Pancreas (tissue), 10 donors: ENCODE measurements at places on chromosomes 11 and 22. TPM values are rescaled to one million over a fixed set of nuclear protein-coding genes. Genes with fewer than 3 reads are reported as not detected.

The RFPL1 gene
- not detected for total RNA-seq

The GPR152 gene
- not detected for total RNA-seq

The CNTF gene
- total RNA-seq = 0.51 TPM

The SEC14L6 gene
- 1.8 TPM for total RNA-seq

The OR8B2 gene
- total RNA-seq = not detected

DNA sequence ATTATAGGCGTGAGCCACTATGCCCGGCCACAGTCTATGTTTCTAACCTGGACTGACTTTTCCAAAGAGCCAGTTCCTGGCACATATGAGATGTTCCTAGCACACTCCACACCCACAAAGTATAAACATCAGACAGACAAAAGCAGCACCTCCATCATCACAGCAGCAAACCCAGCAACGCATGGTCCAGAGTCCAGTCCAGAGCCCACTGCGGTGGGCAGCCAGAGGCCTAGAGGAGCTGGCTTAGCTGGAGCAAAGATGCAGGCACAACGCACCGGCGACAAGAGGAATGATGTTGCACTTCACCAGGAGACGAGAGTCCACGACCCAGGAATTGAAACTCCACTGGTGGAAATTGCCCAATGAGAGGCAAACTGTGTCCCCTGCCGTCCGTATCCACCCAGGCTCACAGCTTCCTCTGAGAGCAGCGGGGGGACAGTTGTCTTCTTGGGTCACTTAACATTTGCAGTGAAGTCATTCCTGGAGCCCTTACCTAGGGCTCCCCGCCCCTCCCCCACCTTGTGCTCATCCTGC is 36.6 kb downstream of the RPS6KA4 start:
- no peak overlapping the region for H3K4me3 ChIP-seq
- H3K36me3 ChIP-seq = no peaks in the 10 kb centered on the region
- no peak for DNase-seq

- H3K27ac ChIP-seq = no peak overlapping the region
- H3K4me1 ChIP-seq = no peaks in the 10 kb centered on the region
- no peaks in the 10 kb centered on the region for H3K36me3 ChIP-seq
- H3K27me3 ChIP-seq = no peaks in the 10 kb centered on the region
- no peak overlapping the region for H3K4me3 ChIP-seq
Measured at GRCh38 chr11:12329797-12330196, 47.6 kb upstream of the PARVA start.

- no peak overlapping the region for H3K4me3 ChIP-seq
- H3K4me1 ChIP-seq = no peaks in the 10 kb centered on the region
- no peaks in the 10 kb centered on the region for H3K36me3 ChIP-seq
- DNase-seq = no peak
- H3K27ac ChIP-seq = no peak overlapping the region
Measured at GRCh38 chr11:119641983-119642745, 86.8 kb downstream of the NECTIN1 start.

GRCh38 chr11:129283141-129283540 is 91.0 kb upstream of the ARHGAP32 start:
- peaks cover 28% of the 10 kb centered on the region for H3K4me1 ChIP-seq
- H3K36me3 ChIP-seq = no peaks in the 10 kb centered on the region

DNA sequence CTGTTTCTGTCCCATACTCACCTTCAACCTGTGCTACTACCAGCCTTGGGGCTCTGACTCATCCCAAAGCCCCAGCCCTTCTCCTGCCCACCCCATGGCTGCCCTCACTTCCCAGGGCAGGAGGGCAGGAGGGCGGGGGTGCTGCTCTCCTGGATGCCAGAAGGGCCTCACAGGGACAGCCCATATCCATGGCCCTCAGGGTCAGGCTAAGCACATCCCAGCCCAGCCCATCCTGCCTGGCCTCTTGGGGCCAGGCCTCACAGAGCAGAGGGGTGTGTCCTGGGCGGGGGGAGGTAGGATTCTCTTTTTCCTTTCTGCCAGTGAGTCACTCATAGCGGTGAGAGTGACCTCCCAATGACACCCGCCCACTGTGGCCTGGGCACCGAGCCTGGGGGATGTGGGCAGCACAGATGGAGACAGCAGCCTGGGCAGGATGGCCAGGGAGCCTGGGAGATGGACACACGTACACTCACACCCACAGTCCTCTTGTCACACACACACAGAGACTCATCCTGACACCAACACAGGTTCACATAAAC is 2.4 kb downstream of the LTBP3 start:
- peak; percentile 65 for DNase-seq
- H3K27me3 ChIP-seq = no peaks in the 10 kb centered on the region
- peak overlapping the region; percentile 4 for H3K27ac ChIP-seq

- H3K4me3 ChIP-seq = no peak overlapping the region
- H3K27ac ChIP-seq = no peak overlapping the region
- H3K36me3 ChIP-seq = no peaks in the 10 kb centered on the region
Measured at GRCh38 chr11:45621588-45621987, 43.8 kb downstream of the CHST1 start.

DNA sequence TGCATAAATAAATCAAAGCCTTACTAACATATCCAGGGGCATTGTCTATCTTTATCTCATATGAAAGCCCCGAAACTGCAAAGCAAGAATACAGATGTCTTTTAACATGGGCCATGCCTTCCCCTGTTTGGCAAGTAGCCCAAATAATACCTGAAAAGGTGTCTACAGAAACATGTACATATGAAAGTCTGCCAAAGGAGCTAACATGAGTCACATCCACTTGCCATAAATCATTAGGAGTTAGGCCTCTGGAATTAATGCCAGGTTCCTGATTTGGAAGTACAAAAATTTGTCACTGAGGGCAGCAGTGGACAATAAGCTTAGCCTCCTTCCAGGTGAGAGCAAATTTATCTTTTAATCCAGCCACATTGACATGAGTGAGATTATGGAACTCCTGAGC is 85.5 kb upstream of the PGR start:
- no peak overlapping the region for H3K27ac ChIP-seq
- no peaks in the 10 kb centered on the region for H3K4me1 ChIP-seq
- H3K27me3 ChIP-seq = no peaks in the 10 kb centered on the region
- no peaks in the 10 kb centered on the region for H3K36me3 ChIP-seq
- no peak overlapping the region for H3K4me3 ChIP-seq

DNA sequence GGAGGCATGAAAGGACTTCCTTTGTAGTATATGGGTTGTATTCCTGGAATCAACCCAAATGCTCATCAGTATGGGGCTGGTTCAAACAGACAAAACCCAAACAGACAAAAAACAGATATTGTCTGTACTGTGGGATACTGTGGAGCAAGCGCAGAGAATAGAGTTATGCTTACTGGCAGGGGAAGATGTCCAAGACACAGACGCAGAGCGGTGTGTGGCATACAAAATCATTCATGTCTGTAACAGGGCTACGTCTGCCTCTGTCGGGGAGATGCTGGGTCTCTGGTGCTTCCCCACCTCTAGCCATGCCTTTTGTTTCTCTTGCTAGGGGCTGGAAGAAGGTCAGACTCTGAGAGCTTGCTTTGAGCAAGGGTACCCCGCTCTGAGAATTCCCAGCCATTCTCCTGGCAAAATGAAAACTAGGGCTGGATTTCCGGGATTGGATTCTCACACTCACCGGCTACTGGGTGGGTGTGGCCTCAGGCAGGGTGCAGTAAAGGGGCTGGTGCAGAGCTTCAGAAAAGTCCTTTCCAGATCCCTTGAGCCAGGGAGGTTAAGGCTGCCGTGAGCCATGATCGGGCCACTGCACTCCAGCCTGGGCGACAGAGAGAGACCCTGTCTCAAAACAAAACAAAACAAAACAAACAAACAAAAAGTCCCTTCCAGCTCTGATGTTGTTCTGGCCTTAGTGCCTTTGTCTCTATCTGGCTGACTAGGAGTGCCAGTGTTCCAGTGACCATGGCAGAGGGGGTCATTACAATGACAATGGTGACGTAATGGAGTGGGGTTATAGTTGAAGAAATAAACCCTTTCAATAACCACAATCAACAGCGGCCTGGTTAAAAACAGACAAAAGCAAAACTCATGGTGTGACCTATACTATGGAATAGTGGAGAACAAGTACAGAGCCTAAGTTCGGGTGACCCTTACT is 2.9 kb upstream of the ABCC8 start:
- H3K36me3 ChIP-seq = no peaks in the 10 kb centered on the region
- no peak overlapping the region for H3K27ac ChIP-seq

DNA sequence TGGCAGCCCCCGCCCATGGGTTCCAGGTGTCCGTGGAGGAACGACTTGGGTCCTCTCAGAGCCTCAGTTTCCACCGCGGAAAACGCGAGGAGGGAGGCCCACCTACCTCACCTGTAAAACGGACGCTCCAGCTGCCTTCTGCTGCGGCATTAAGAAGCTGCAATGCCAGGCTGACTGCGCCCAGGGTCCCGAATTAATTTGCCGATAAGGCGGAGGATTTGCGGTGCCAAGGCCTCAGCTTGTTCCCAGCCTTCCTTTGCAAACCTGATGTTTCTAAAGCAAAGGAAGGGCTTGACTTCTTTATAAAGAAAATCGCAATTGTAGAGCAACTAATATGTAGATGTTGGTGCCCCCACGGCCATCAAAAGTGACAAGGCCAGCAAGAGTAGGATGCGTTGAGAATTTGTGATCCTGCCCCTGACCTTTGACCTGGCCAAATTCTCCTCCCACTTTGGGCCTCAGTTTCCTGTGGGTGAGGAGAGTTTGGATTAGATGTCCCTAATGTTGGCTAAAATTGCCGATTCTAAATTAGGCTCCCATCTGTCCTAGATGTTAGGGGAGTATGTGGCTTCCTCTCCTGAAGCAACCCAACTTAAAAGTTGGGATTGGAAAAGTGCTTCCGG is 849 bp upstream of the TCF20 start:
- no peak overlapping the region for H3K27ac ChIP-seq
- H3K27me3 ChIP-seq = no peaks in the 10 kb centered on the region
- H3K36me3 ChIP-seq = no peaks in the 10 kb centered on the region
- H3K4me3 ChIP-seq = peak overlapping the region; percentile 96

- no peaks in the 10 kb centered on the region for H3K4me1 ChIP-seq
- H3K36me3 ChIP-seq = no peaks in the 10 kb centered on the region
- H3K27me3 ChIP-seq = no peaks in the 10 kb centered on the region
- no peak overlapping the region for H3K27ac ChIP-seq
Measured at GRCh38 chr22:48078825-48079224, 1316.4 kb downstream of the TBC1D22A start.

GRCh38 chr11:122690801-122691548 is 35.5 kb downstream of the UBASH3B start:
- no peak overlapping the region for H3K4me3 ChIP-seq
- no peak for DNase-seq
- no peaks in the 10 kb centered on the region for H3K4me1 ChIP-seq
- no peak overlapping the region for H3K27ac ChIP-seq

- H3K4me3 ChIP-seq = no peak overlapping the region
- no peaks in the 10 kb centered on the region for H3K27me3 ChIP-seq
- DNase-seq = no peak
- H3K27ac ChIP-seq = no peak overlapping the region
- H3K36me3 ChIP-seq = no peaks in the 10 kb centered on the region
Measured at GRCh38 chr11:127825183-127825582, 762.2 kb downstream of the ETS1 start.

DNA sequence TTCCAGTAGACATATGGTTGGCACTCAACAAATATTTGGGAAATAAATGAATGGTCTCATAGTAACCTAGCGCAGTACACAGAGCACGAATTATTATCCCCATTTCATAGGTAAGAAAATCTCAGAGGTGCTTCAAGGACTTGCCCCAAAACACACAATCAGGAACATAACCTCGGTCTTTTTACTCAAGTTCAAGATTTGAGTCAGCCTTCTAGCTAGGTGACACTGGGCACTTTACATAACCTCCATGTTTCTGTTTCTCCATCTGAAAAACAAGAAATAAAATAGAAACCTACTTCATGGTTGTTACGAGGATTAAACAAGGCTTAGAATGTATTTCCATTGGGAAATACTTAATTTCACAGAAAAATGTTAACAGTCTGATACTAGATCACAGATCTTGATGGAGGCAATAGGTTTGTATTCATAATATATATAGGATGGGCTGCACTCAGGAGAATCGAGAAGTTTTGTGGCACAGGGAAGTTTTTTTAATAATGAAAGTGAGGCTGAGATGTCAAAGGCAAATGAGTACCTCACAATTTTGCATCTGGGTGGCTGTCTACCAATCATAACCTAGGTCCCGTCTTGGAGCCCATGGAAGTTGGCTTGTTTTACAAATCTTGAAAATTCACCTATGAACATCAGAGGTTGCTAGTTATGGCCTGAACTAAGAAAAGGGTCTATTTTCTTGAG is 147.4 kb upstream of the ZC3H12C start:
- H3K4me1 ChIP-seq = no peaks in the 10 kb centered on the region
- no peak overlapping the region for H3K27ac ChIP-seq
- no peaks in the 10 kb centered on the region for H3K36me3 ChIP-seq

- peak overlapping the region; percentile 44 for H3K27ac ChIP-seq
- DNase-seq = no peak
- H3K36me3 ChIP-seq = peaks cover 21% of the 10 kb centered on the region
- H3K4me3 ChIP-seq = no peak overlapping the region
- no peaks in the 10 kb centered on the region for H3K27me3 ChIP-seq
Measured at GRCh38 chr11:117221775-117222517, 9.9 kb downstream of the PCSK7 start.

DNA sequence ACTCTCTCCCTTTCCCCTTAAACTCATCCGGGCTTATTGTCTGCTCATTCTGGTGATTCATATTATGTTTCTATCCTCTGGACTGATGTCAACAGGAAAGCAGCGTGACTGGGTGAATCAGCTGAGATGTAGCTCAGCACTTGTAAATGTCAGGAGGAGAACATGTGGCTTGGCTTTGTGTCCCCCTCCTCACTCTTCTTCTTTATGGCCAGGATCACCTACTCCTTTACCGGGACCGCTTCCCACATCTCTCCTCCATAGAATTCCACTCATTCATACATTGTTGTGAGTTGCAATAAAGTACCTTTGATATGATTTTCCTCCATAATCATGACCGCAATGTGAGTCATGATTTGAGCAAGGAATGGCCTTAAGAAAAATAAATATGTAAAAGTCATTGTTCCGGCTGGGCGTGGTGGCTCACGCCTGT is 15.8 kb upstream of the SYN3 start:
- no peak overlapping the region for H3K4me3 ChIP-seq
- no peaks in the 10 kb centered on the region for H3K27me3 ChIP-seq
- DNase-seq = no peak

GRCh38 chr22:45026511-45026910 is 16.7 kb upstream of the PHF21B start:
- H3K4me3 ChIP-seq = no peak overlapping the region
- no peaks in the 10 kb centered on the region for H3K27me3 ChIP-seq
- H3K36me3 ChIP-seq = no peaks in the 10 kb centered on the region
- DNase-seq = no peak

DNA sequence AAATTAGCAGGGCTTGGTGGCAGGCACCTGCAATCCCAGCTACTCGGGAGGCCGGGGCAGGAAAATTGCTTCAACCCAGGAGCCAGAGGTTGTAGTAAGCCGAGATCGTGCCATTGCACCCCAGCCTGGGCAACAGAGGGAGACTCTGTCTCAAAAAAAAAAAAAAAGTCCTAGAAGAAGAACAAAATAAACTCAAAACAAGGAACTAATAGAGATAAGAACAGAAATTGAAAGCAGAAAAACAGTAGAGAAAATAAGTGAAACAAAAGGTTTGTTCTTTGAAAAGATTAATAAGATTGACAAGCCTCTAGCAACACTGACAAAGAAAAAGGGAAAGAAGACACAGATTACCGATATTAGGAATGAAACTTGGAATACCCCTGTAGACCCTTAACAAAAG is 45.1 kb upstream of the CBX7 start:
- H3K4me3 ChIP-seq = no peak overlapping the region
- no peaks in the 10 kb centered on the region for H3K36me3 ChIP-seq
- H3K27me3 ChIP-seq = no peaks in the 10 kb centered on the region
- H3K4me1 ChIP-seq = no peaks in the 10 kb centered on the region
